ENCODE measurements at places on chromosomes 1 and 21.

- DNase-seq: peak; percentile 44
Observed at GRCh38 chr1:155873860-155874259, 14.5 kb downstream of the SYT11 start.

GRCh38 chr1:39571178-39571483 lies 5.5 kb downstream of the PABPC4 start:
- no peak for DNase-seq

GRCh38 chr1:44786138-44786840 lies 1.7 kb downstream of the BEST4 start:
- peak; percentile 79 for DNase-seq

DNA sequence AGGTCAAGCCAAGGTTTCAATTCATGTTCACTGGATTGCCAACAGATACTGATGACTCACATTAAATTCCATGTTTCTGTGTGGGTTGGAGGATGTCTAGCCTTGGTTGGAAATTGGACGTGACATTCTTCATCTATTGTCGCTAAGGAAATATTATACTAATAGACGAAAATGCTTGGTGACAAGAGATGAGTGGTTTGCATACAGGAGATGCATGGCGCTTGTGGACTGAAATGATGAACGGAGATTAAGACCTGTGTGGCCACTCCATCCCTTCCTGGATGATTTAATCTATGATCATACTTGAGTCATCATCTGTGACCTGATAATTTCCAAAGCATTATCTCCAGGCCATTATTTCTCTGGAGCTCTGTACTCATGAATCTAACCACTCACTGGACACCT lies 97.0 kb upstream of the CD34 start:
- DNase-seq: peak; percentile 85

- peak; percentile 78 for DNase-seq
Observed at GRCh38 chr1:228236744-228237143, 28.9 kb downstream of the OBSCN start.

DNA sequence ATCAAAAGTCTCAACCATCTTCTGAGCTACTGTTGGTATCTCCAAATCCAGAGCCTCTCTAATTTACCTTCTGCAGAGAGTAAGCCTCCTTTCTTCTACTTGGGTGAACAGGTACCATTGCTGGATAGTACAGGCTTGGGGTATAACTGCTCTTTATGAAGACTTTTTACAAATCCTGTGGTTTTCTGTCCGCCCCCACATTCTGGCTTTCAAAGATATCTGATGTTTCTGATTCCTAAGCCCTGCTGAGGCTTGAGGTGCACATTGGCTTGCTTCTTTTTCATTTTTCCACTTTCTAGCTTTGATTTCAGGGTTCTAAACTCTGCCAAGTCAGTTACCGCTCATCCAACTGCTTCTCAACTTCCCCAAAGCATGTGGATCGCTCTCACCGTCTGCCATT lies 37.1 kb downstream of the TENT5C start:
- DNase-seq: no peak

DNA sequence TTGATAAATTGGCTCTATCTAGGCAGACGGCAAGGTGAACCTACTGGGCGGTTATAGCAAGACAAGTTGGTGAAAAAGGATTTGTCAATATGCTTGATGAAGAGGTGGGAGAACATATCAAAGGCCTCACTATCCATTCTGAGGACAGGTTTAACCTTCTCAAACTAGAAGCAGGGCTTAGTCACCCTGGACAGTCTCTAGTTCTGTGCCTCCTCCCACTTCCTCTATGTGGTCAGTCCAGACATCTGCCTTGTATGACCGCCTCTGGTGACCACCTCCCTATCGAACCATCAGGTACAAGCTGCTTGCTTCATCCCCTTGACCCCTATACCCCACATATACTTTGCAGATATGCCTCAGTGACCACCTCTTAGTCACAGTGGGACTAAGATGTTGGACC lies 2.3 kb upstream of the SCYL3 start:
- DNase-seq: no peak

GRCh38 chr1:170885551-170885950 lies 49.8 kb upstream of the MROH9 start:
- peak; percentile 64 for DNase-seq

DNA sequence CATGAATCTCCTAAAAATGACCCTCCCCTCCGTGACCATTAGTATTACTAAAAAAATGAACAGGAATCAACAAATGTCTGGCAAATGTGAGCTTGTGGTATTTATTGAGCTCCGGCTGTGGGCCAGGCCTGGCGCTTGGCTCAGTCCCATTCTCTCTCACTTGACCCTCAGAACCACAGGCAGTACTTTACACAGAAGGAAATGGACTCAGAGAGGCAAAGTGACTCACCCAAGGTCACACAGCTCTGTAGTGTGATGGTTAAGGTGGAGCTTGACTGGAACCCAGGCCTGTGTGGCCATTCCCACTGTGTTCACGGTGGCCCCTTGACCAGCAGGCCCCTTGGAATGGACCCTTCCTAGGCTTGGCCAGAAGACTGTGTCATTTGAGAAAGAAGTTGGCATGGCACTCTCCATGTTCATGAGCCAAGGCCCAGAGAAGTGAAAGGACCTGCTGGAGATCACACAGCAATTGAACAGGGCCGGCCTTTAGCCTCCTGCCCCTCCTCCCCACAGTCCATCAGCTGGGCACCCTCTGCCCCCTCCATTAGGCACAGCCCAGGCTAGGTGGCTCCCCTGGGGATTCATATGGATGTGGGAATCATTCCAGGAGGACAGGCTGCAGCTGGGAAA lies 32.1 kb downstream of the FAM151A start:
- DNase-seq: no peak

DNA sequence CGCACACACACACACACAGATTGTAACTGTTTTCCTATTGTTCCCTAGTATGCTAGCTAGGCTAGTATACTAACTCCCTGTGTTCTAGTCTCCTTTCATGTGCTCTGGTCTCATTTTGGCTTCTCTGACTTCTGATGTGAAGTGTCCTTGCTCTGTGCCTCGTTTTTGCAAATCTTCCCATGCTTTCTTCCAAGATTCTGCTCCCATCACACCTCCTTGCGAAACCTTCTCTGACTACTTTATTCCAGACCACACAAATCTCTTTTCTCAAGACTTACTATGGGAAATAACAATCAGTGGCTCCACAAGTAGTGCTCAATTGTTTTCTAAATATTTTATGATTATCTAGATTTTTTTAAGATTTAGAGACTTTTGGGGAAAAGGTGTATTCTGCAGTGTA lies 10.3 kb downstream of the PRRX1 start:
- DNase-seq: peak; percentile 82

DNA sequence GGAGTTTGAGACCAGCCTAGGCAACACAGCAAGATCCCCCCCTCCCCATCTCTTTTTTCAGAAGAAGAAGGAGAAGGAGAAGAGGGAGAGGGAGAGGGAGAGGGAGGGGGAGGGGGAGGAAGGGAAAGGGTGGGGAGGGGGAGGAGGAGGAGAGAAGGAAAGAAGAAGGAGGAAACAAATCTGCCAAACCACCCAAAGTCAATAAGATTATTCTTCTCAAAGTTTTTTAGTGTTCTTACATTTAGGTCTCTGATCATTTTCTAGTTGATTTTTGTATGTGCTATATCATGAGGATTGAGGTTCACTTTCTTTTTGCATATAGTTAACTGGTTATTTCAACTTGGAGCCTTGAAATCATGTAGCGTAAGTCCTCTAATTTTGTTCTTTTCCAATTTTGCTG lies 56.3 kb downstream of the VPS26C start:
- no peak for DNase-seq

DNA sequence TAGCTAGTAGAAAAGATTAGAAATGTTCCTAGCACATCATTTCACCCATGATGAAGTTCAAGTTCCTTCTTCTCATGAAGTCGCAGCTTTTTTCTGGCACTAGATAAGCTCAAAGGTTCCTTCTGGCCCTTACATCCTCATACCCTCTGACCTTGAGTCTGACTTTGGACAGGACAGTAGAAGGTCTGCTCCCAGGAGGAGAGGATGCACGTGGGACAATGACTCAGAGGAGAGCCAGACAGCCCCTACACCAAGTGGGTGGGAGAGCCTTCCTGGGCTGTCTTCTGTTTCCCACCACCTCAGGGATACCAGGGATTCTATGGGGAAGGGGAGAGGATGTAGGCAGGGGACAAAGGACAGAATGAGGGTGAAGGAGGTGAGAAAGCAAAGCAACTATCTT lies 86.0 kb downstream of the HHIPL2 start:
- peak; percentile 4 for DNase-seq

DNA sequence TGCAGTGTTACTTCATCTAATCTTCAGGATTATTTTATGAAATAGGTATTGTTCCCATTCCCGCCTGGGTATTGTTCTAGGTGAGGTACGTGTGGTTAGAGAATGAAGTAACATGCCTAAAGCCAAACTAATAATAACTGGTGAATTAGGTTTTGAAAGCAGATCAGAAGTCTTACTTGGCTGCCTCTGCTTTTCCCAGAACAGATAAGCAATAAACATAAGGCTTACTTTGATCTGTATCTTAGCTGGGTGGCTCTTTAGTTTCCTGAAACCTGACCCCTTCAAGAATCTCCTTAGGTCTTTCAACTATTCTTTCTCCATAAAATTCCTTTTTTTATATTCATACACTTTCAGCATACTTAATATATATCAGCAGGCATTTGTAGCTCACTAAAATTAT lies 65.3 kb downstream of the VAV3 start:
- DNase-seq: no peak

GRCh38 chr1:212561501-212561931 lies 47.0 kb upstream of the ATF3 start:
- peak; percentile 89 for DNase-seq

GRCh38 chr1:237124856-237125462 lies 83.0 kb downstream of the RYR2 start:
- peak; percentile 18 for DNase-seq

DNA sequence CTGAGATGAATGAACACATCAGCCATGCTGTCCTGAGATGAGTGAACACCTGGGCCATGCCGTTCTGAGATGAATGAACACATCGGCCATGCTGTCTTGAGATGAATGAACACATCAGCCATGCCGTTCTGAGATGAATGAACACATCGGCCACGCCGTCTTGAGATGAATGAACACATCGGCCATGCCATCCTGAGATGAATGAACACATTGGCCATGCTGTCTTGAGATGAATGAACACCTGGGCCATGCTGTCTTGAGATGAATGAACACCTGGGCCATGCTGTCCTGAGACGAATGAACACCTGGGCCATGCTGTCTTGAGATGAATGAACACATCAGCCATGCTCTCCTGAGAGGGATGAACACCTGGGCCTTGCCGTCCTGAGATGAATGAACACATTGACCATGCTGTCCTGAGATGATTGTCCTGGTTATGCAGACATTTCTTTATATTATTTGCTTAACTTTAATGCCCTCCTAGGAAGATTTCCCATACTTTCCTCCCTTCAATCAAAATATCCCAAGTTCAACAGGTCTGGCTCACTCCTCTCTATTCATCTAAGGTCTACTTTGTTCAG lies 48.6 kb upstream of the COL6A1 start:
- DNase-seq: no peak

DNA sequence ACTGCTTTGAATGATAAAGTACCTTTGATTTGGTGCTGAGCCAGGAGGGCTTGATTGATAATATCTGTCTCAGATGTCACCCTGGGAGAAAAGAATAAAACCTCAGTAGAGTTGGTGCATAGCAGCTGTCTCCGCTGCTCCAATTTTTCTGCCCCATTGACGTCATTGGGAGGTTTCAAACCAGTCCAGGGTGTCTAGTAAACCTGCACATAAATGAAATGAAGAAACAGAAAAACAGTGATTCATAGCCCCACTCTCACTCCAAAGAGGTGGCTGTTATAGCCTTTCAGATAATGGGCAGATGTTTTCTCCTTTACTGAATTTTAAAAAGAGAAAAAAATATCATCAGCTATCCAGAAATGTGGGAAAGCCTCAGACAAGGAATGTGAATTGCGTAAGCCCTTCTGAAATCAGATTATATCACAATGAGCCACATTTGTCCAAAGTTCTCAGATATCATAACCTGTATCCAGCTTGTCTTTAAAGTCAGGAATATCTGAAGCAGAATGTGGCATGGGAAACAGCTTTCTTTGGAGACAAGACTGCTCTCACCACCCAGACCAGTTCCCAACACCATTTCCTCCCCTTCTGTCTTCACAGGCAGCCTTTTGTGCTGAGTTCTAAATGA lies 351.3 kb upstream of the SGIP1 start:
- peak; percentile 77 for DNase-seq

DNA sequence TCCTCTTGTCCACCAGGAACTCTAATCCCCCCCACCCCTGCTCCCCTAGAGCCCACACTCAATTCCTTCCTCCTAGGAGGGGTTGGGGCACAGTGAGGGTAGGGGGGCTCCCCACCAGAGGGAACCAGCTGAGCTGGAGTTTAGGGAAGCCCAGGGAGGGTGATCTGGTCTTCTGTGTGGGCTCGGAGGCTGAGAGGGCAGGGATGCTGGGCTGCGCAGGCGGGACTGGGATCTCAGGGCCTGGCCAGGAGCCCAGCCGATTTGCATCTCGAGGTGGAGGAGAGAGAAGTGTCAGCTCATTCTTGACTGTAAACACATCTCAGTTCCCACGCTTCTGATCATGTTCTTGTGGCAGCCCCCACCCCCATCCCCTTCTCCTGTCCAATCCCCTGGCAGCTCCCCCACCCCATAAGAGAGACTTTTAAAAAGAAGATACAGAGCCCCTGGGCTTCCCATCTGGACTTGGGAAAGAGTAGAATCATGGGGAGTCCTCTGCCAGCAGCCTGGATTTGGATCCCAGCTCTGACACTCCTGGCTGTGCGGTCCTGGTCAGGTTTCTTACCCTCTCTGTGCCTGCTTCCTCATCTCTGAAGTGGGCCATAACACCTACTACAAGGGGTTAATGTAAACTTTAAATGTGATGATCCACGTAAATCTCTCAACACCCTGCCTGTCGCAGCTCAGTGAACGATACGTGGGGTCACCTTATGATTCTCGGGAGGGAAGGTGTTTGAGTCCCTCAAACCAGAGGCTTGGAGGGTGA lies 6.6 kb downstream of the PEAR1 start:
- peak; percentile 36 for DNase-seq

- DNase-seq: peak; percentile 30
Observed at GRCh38 chr1:60245324-60245723, 171.8 kb upstream of the C1orf87 start.

GRCh38 chr1:1574721-1575537 lies at the start of gene SSU72:
TSS of gene SSU72 (minus strand) at chr1:1574863. CDS start at chr1:1574557, 306 bp downstream.
- DNase-seq: peak; percentile 97

GRCh38 chr1:42368096-42368795 lies 12.3 kb upstream of the RIMKLA start:
- DNase-seq: no peak

- DNase-seq: no peak
Observed at GRCh38 chr1:196684476-196684875, 32.6 kb downstream of the CFH start.

- DNase-seq: peak; percentile 23
Observed at GRCh38 chr1:10178597-10179405, 31.6 kb upstream of the KIF1B start.

DNA sequence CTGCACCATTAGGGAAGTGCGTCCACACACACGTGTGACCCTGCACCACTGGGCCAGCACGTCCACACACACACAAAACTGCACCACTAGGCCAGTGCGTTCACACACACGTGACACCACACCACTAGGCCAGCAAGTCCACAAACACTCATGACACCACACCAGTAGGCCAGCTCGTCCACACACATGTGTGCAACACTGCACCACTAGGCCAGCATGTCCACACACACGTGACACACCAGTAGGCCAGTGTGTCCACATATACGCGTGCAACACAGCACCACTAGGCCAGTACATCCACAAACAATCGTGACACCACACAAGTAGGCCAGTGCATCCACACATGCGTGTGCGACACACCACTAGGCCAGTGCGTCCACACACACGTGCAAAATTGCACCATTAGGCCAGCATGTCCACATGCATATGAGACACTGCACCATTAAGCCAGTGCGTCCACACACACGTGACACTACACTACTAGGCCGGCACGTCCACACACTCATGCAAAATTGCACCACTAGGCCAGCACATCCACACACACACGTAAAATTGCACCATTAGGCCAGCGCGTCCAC lies 235.0 kb downstream of the SLC45A1 start:
- DNase-seq: no peak

Measured in GM23248 (cell line).